ENCODE measurements at places on chromosomes 7 and 10.

DNA sequence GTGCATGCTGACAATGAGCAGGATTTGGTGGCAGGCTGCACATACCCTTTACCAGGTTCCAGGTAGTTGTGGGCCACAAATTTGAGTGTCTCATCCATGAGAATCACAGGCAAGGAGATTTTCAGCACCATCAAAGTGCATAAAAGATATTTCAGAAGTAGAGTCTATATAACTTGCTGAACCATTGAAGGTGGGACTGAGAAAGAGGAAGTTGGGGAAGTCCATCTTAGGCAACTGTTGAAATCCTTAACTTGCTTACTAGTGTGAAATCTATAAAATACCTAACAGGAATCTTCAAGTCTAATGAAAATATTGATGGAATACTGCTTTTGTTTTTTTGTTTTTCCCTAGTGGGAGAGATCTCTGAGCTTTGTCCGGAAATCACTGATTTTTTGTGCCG is 325.1 kb upstream of the PLXDC2 start:
- no peak for DNase-seq

DNA sequence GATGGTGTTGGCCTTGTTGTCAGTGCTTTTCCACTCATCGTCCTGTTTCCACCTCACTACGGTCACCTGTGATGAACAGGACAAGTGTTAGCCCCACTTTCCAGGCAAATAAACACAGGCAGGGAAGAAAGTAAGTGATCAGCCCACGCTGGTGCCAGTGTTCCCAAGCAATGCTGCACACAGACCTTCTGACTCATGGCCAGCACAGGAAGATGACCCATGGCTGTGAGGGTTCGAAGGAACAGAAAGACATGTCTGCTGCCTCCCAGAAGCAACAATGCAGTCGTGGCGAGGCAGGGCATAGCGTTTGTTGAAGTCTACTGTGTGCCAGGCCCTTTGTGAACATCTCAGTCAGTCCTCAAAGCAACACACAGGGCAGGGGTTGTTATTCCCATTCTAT is 35.7 kb downstream of the SLC29A3 start:
- no peak for DNase-seq

- no peak for DNase-seq
Observed at GRCh38 chr10:56360583-56360966, 484 bp downstream of the ZWINT start.

DNA sequence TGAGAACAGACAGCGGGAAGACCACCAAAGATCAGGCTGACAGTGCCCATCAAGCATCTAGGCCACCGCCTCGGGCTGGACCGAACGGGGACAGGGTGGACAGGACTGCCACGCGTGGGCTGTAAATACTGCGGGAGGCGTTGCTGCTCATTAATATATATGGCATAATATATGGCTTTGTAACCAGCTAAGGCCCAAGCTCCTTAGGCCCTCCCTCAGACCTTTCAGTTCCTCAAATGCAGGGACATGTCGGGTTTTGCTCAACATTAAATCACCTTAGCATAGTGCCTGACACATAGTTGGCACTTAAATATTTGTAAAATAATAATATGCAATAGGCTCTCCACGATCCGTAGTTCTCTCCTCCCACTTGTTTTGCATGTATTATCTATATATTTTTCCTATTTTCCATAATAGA is 402 bp upstream of the TMEM168 start:
- DNase-seq, result no peak

DNA sequence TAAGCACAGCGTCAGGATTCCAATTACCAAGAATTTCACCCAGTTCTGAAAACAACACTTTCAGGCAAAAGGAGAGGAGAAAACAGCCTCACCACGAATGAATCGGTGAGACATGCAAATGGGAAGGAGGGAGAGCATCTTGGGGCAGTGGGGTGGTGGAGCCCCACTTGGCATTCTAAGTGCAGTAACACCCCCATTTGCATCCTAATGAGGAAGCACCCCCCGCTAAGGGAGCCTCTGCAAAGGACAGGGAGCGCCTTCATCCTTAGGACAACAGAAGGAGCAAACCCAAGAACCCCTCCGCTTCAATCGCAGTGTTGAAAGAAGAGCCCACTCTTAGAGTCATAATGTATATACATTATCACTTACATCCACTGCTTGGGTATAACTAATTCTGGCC is 46.8 kb downstream of the NRAP start:
- no peak for DNase-seq

- DNase-seq, result no peak
Observed at GRCh38 chr7:34240417-34240816, 335.1 kb downstream of the BMPER start.

- no peak for DNase-seq
Observed at GRCh38 chr7:1654738-1655475, 15.2 kb upstream of the ELFN1 start.

Data from stimulated activated CD4-positive, alpha-beta T cell treated with anti-CD3 and anti-CD28 coated beads, Interleukin-1b, Interleukin-23, amount 100 ng/mL, for 1 hour (primary cell).